ENCODE measurements at places on chromosomes 5 and 9.

- no peak for DNase-seq
Measured at GRCh38 chr5:69364414-69364813, 4.9 kb downstream of the AK6 start.

- DNase-seq, result no peak
Measured at GRCh38 chr5:170434966-170435605, 45.9 kb upstream of the KCNMB1 start.

DNA sequence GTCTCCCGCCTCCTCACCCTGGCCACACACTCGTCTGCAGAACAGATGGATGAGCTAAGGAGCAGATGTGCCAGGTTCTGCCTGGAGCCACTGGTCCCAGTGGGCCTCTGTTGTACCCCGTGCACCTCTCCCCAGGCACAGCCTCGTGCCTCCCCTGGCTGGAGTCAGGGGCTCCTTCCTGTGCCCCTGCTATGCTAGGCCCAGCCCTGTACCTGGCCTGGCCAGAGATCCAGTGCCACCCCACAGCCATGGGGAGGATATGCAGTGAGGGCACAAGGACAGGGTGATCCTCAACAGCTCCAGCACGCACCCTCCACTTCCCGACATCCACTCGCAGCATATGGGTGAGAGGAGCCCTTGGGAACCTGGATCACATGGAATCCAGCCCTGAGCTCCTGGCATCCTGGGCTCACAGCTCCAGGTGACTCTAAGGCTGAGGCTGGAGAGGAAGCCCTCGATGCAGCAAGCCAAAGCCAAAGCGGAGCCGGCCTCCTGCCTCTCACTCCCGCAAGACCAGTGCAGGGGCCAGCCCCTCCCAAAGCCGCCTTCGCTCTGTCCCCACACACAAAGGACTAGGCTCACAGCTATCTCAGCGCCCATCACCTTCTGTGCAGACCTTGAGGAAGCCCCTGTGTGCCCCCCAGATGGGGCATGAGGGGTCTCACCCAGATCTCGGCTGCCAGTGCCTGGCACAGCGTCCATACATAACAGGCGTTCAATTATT lies 23.7 kb upstream of the ADAMTS2 start:
- no peak for DNase-seq

GRCh38 chr5:33737284-33737683 lies 154.5 kb downstream of the ADAMTS12 start:
- DNase-seq, result no peak
